Calu3 (cell line): ENCODE measurements at places on chromosomes 7 and 10.
A peak's percentile ranks its signal among the peaks of the same experiment; 100 is the strongest.

GRCh38 chr10:107371801-107372200, 207.3 kb upstream of the SORCS1 start:
- no peak for DNase-seq

GRCh38 chr7:106063692-106064091, 48.4 kb downstream of the SYPL1 start:
- no peak for DNase-seq

GRCh38 chr10:7866176-7866575, 47.9 kb downstream of the TAF3 start:
- no peak for DNase-seq

GRCh38 chr10:8103543-8103942, 49.1 kb downstream of the GATA3 start:
- DNase-seq: no peak

GRCh38 chr7:121140790-121141189, 152.3 kb downstream of the CPED1 start:
- DNase-seq: no peak

DNA sequence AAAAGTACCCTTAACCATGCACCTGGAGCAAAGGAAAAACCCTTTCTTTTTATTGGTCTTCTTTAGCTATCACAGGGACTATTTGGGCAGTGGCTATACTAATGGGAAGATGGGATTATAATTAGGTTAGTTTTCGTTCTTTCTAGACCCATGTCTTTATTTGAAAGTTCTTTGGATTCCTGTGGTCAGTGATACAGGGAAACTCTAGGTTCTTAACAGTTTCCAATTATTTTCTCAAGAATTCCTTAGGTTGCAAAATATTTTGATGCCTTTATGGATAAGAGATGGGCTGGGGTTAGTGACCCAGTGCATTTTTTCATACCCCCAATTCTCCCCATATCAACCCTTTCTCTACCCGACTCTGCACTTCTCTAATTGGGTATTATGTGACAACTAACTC, 49.0 kb downstream of the ADD3 start:
- no peak for DNase-seq

DNA sequence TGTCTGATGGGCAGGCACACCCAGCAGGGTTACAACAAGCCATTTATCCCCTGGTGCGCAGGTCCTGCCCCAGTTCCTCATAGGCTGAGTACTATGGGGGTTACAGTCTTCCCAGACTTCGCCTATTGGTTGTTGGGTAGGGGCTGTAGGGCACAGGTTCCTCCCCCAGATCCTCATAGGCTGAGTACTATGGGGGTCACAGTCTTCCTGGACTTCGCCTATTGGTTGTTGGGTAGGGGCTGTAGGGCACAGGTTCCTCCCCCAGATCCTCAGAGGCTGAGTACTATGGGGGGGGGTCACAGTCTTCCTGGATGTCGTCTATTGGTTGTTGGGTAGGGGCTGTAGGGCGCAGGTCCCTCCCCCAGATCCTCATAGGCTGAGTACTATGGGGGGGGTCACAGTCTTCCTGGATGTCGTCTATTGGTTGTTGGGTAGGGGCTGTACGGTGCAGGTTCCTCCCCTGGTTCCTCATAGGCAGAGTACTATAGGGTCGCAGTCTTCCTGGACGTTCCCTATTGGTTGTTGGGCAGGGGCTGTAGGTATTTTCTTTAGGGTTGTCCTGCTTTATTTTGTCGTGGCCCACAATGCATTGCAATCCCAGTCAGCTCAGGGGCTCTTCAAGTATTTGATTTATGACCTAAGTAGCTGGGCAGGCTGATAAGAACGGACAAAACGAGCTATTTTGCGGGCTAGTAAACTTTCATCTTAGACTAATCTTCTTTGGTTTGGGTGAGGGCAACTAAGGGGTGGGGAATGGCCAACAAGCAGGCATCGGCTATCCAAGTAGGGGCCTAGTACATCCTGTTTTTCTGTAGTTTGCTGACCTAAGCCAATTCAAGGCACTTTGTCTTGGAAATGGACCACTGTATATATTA, 3.4 kb downstream of the LRRC27 start:
- no peak for DNase-seq

- DNase-seq: no peak
Observed at GRCh38 chr7:119935418-119936025, 337.5 kb upstream of the KCND2 start.

DNA sequence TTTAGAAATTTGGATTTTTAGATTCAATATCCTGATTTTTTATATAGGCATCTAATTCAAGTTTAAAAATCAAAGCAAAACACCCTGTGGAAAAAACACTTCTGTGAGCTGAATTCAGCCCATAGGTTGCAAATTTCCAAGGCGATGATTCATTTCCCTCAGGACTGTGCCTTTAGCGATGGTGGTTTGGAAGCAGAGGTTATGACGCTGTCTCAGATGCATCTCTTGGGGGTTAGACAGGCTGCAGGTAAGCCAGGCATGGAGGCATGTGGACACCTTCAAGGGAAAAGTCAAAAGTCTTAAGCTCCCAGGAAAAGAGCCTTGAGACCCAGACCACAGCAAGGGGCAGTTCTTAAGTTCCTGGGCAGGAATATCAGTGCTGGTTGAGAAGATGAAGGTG, 9.5 kb upstream of the FRA10AC1 start:
- DNase-seq: no peak

- no peak for DNase-seq
Observed at GRCh38 chr7:99976626-99977025, 795 bp upstream of the AZGP1 start.

DNA sequence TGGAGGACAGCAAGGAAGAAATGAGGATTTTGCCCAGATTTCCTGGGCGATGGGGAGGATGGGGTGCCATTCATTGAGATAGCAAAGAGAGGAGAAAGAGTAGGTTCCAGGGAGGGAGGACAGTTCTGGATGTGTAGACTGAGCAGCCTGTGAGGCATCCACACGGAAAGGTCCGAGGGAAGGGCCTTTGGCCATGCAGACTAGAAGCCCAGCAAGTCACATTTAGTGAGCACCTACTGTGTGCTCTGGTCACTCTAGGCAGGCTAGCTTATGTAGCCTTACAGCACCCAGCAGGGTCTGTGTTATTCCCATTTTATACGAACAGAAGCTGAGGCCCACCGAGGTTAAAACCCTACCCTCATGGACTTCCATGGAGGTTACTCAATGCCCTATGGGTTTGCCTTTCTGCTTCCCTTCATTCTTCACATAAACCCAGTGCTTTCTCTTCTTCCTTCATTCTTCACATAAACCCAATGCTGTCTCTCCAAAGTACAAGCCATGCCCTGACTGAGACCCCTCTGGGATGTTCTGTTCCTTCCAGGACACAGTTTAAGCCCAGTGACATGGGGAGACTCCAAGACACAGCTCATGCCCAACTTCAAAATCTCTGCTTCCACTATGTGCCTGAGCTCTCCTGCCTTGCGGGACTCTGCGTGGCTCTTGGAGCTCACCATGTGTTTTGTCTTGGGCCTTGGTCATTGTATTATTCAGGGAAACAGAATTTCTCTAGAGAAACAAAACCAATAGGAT, 13.7 kb downstream of the IL2RA start:
- DNase-seq: no peak

DNA sequence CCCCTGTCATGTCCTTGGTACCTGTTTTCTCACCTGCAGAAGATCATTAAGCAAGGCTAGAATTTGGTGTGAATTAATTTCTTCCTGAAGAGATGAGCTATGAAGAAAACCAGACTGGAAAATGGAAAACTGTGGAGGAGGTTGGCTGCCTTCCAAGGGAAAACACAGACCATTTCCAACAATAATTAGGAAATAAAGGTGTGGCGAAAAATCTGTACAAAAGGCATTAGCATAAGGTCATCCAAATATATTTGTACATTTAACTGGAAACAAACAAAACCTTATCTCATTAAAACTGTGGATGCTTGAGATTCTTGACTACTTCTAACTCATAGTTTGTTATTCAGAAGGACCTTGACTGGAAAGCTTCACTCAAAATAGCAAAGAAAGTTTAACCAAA, 1.7 kb downstream of the STN1 start:
- DNase-seq: no peak

DNA sequence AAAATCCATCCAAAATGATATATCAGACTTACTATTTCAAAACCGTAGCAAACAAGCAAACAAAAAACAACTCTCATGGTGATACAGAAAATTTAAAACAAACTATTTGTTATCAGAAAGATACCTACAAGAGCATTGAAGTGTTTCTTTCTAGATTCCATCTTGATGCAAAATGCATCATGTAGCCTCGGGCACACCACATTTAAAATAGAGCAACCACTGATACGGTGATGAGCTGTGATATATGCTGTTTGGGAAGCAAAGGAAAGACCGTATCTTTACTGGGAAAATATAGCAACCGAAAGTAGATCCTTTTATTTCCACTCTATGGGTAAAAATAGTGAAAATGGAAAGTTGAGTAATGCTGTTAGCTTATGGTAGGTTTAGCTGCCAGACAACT, 892.0 kb downstream of the GATA3 start:
- DNase-seq: no peak

- no peak for DNase-seq
Observed at GRCh38 chr7:82897500-82897899, 265.2 kb downstream of the PCLO start.

GRCh38 chr10:27838361-27838760, 92.7 kb upstream of the MKX start:
- DNase-seq: no peak

- no peak for DNase-seq
Observed at GRCh38 chr10:85661123-85661522, 705.5 kb downstream of the GRID1 start.

DNA sequence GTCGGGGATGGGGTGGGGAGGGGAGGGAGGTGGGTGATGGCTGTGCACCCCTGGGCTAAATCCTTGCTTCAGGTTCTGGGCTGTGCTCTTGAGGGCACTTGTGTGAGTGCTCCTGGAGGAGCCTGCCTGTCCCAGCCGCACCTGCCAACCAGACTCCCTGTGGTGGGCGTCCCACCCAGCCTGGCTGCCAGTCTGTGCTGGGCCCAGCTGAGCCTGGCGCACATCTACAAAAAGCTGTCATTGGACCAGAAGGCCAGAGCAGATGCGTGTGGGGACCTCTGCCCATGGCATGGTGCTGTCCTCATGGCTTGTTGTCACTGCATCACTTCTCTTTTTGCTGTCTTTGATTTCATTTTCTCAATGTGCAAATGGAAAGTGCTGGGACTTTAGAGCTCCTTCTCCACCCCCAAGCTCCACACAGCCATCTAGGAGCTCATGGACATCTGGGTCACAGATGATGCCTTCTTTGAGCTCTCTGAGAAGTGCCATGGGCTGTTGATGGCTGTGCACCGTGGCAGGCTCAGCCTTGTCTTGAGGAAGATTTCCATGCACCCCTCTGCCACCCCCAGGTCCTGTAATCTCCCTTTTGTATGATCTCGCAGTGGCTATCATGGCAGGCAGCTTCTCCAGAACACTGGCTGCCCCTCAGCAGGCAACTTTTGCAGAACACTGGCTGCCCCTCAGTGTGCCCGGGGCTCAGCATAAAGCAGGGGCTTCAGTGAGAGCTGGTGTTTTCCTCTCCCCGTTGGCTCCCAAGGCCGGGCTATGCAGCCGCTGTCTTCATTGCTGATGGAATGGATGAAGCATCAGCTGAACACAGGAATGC, 83.9 kb downstream of the ADCY1 start:
- no peak for DNase-seq

DNA sequence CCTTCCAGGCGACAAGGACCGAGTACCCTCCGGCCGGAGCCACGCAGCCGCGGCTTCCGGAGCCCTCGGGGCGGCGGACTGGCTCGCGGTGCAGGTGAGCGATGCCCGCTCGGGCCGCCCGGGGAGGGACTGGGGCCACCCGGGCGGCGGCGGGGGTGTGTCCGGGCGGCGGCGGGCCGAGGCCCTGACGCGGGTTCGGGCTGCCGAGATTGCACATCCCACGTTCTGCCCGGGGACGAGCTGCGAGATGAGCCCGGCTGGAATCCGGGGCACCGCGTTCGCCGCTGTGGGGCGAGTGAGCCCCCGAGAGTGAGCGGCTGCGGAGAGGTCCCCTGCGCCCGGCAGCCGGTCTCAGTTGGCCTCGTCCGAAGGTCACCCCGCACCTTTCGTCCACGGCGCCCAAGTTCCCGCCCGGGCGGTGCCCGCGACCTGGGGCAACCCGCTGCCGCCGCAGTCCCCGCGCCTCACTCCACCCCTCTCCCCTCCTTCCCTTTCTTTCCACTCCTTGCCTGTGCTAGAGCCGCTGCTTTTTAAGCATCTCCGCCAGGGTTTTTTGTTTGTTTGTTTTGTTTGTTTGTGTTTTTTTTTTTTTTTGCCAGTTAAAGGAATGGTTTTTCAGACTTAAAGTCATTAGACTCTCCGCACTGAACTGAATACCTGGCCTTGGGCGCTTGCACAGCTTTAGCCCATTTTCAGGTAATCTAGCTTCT, 515 bp downstream of the RALA start:
- DNase-seq: peak; percentile 46

DNA sequence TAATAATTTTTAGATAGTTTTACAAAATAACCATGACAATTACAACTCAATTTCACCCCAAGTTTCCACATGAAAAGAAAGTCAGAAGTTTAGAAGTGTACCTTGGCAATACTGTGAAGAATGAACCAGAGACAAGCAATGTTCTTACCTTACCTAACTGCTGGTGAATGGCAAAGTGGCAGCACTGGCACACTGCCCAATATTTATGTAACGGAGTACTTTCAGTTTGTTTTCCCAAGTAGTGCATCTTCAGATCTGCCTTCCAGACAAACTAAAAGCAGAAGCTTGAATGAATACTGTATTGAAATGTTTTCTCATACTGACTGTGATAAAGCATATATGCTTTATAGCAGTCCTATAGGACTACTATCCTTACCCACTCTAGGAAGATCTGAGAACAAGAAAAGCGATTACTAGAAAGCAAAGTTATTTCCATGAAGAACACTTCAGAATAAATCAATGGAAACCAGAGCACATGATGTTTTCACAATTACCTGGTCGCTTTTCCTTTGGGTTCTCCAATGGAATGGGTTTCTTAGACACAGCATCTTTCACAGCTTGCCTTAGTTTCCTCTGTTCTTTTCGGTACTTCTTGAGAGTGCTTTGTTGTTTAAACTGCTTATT, 1.5 kb downstream of the NOC3L start:
- DNase-seq: no peak

- no peak for DNase-seq
Observed at GRCh38 chr10:1377231-1377630, 321.0 kb downstream of the WDR37 start.

DNA sequence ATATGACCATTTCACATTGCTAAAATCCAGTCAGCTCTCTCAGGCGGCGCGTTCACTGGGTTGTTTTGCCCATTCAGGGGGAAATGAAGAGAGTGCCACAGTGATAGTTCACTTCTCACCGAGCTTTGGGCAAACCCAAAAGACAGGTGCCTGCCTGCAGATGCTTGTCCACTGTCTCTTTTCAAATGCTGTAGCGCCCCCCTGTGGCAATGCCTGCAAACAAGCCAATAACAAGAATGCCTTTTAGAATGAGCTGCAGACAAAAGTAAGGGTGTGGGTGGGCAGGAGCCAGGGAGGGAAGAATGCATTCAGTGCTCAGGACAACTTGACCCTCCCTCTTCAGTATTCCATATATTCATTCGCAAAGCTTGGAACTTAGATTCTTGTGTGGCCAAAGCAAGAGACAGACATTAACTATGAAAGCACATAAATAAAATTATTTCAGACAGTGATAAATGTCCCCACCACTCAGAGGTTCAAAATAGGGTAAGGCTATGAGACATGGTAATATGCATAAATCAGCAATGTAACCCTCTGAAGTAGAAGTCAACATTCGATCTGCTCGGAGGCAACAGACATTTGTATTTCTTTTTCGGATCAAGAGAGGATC, 86.9 kb downstream of the JAZF1 start:
- DNase-seq: peak; percentile 88

- DNase-seq: peak; percentile 41
Observed at GRCh38 chr7:55438757-55439525, 73.8 kb downstream of the LANCL2 start.
